ENCODE measurements at places on chromosomes 7 and 10. TPM values are rescaled to one million over a fixed set of nuclear protein-coding genes. Genes with fewer than 3 reads are reported as not detected.

DNA sequence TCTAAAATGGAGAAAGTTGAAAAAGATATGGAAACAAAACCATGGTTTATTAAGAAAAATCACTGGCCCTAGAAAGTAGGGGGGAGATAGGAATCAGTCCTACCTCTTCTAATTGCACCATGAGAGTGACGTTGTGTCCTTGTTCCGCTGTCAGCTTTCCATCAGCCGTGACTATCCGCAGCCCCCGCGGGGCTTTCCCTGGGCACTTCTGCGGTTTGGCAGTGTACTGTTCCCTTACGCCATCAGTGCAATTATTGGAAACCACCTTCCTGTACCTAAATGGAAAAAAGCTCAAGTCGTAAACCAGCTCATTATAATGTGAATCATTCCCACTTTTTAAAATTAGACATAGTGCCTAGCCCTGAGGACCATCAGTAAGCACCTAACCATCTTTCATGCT lies 512.2 kb downstream of the SORCS1 start:
- DNase-seq: no peak

DNA sequence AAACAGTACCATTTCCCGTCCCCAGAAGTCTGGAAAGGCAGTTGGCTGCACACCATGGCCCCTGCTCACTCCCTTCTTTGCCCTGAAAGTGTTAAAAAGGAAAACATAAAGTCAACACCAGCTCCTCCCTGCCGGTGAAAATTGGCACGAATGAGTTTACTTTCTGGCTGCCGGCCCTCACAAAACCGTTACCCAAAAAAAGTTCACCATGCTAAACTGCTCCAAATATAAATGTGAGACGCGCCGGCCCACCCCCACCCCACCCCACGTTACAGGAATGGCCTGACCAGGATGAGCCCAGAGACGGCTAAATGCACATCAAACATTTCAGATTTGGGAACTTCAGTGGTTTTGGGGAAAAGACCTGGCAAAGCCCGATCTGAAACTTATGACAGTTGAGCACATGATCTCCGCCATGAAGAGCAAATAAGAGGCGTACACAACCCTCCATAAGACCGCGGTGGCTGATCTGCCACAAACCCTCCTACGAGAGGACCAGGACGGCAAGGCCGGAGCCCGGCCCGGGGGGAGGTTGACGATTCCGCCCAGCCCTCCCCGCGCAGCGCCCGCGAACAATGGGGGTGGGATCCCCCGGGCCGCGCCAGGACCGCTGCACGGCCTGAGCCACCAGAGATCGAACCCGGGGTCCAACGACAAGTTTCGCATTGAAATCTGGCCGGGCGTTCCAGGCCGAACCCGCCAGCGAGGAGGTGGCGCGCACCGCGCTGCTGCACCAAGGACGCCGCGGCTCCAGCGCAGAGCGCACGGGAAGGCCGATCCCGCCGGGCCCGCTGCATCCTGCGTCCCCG lies 952 bp downstream of the DIP2C start:
- no peak for DNase-seq

DNA sequence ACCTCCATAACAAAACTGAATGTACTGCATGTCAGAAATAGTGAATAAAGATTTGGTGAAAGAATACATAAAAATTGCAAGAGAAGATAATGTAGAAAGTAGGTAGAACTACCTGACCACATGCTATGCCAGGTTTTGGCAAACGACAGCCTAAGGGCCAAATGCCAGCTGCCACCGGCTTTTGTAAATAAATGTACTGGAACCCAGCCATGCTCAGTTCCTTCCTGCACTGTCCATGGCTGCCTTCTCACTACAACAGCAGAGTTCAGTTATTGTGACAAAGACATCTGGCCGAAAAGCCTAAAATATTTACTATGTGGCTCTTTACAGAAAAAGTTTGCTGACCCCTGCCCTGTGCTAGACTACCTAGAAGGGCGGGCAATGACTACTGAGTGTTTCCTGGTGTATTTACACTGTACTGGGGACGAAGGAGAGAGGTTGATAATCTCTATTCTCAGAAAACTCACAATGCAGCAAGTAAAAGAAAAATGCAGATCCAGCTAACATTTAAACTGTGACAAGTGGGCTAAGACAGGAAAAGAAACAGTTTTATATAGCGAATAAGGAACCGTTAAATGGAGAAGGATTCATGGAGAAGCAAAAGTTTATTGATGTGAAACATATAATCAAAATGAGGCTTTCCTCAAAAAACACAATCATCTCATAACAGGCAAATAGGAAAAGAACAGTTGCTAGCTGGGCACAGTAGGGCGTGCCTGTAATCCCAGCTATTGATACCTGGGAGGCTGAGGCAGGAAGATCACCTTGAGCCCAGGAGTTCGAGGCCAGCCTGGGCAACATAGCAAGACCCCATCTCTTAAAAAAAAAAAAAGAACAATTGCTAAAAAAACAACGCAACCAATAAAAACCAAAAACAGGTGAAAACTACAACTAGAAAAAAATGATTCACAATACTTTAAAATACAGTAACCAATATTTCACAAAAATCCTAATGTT lies 13.7 kb downstream of the KIN start:
- no peak for DNase-seq

GRCh38 chr7:134059921-134060320 lies 67.2 kb upstream of the LRGUK start:
- no peak for DNase-seq

DNA sequence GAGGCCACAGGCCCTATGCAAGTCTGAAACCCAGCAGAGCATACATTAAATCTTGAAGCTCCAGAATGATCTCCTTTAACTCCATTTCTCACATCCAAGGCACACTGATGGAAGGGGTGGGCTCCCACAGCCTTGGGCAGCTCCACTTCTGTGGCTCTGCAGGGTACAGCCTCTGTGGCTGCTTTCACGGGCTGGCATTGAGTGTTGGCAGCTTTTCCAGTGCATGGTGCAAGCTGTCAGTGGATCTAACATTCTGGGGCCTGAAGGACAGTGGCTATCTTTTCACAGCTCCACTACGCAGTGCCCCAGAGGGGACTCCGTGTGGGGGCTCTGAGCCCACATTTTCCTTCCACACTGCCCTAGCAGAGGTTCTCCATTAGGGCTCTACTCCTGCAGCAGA lies 265.7 kb upstream of the MAGI2 start:
- DNase-seq: no peak

- no peak for DNase-seq
These were observed at the start of gene URGCP for GRCh38 chr7:43906331-43907010. Gene URGCP (minus strand): TSS chr7:43906596. CDS start chr7:43906575, 21 bp downstream.

DNA sequence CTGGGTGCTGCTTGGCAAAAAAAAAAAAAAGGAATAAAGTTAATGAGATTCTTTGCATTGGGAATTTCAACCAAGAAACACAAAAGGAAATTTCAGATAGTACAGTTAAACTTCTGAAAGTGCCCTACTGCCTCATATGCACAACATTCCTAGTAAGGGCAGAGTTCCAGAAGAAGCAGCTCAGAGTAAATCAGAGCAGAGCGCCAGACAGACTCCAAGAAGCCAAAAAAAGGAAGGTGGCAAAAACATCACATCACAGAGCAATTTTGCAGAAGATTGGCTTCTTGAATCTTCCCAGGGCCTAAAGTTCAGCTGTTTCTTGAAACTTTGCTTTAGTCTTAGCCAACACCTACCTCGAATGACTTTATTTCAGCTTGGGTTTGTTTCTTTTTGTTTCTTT lies 544.1 kb downstream of the XPNPEP1 start:
- DNase-seq: no peak

- no peak for DNase-seq
These were observed 39.1 kb upstream of the TMEM236 start for GRCh38 chr10:17712717-17713471.

DNA sequence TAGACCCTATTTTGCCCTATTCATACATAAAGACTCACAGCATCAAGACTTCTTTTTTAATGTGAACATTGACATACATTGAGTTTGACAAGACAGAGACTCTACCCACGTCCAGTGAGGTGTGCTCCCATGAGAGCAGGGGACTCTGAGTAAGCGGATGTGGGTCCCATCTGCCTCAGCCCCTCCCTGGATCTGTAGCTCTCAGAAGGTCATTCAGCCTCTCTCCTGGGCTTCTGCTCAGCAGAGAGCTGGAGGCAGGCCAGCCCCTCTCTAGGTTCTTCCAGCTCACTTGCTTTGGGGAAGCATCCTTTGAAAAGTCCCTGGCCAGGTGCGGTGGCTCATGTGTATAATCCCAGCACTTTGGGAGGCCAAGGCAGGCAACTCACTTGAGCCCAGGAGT lies 146.9 kb upstream of the ZMIZ1 start:
- no peak for DNase-seq

DNA sequence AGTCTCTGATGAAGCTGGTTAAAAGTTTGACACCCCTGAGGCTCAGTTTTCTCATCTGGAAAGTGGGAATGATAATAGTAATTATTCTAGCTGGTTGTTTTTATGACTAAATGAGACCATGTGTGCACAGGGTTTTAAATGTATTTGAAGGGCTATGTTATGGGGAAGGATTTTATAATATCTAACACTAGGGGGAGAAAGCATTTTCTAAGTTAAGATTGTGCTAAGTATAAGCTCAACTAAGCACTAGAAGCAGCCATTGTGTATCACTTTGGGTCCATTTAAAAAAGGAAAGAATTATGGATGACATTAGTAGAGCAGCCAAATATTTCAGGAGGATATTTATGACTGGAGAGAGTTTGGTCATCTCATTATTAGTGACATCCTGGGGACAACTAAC lies 49.5 kb upstream of the CREB5 start:
- DNase-seq: no peak

- DNase-seq: no peak
These were observed 265.0 kb downstream of the CELF2 start for GRCh38 chr10:11282661-11283060.

- no peak for DNase-seq
These were observed 886.4 kb downstream of the DNAJB9 start for GRCh38 chr7:109456116-109456515.

DNA sequence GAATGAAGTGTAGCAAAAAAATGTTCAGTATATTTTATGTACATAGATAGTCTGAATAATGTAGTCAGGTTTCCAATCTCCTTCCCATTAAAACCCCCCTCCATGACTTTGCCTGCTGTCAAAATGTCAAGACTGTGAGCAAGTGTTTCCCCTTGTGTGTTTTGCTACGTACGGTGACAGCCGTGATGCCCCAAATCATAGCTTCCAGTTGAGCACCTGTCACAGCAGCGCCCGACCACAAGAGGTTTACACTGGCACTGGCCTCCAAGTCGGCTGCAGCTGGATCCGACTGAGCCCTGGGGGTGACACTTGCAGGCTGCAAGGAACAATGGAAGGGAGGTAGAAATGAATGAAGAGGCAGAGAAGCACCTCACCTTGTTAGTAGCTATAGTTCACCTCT lies 62.3 kb downstream of the LAMB4 start:
- DNase-seq: no peak

DNA sequence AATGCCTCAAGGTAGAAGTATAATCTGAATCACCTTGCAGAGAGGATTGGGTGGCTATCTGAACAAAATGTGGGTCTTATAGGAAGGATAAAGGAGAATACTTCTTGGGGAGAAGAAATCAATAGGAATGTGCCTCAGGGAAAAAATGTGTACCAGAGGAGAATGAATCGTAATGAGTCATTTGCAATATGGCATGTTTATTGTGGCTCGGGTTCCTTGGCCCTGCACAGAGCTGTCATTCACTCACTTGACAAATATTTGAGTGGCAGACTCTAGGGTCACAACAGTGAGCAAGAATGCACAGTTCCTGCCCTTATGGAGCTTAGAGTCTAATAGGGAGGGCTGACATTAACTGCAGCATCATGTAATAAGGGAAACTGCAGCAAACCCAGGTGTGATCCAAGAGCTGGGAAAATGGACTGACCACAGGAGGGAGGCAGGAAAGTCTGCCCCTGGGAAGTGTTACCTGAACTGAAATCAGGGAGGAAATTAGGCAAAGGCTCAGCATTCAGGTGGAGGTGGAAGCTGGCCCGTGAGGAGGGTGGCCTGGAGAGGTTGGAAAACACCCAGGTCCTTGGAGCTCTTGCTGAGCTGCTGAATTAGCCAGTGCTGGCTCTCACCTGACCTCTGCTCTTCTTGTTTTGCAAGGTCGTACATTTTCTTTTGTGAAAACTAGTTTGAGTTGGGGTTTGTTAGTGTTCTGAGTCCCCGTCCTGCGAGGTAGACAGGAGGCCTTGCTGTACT lies 203.9 kb downstream of the FRMD4A start:
- DNase-seq: no peak

- no peak for DNase-seq
These were observed 35.0 kb upstream of the DNAJB12 start for GRCh38 chr10:72389716-72390115.

- DNase-seq: peak; percentile 52
These were observed 374.7 kb upstream of the VWC2 start for GRCh38 chr7:49398746-49399145.

- DNase-seq: no peak
These were observed 284.2 kb downstream of the MTERF1 start for GRCh38 chr7:91596287-91596686.

DNA sequence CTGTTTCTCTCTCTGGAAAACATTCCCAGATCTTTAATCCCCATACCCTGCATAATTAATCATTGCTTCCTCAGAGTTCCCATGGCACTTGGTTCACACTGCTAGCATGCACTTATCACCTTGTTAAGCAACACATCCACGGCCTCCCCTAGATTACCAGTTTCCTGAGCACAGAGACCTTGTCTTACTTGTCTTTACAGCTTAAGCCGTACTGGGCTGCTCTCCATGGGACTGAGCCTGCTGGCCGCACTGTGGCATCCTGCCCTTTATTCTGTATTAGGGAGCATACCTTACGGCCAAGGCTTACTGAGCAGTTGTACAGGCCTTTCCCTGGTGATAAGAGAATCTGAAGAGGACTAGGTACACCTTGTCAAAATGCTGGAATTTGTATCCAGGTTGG lies 190.2 kb downstream of the REEP3 start:
- DNase-seq: no peak

DNA sequence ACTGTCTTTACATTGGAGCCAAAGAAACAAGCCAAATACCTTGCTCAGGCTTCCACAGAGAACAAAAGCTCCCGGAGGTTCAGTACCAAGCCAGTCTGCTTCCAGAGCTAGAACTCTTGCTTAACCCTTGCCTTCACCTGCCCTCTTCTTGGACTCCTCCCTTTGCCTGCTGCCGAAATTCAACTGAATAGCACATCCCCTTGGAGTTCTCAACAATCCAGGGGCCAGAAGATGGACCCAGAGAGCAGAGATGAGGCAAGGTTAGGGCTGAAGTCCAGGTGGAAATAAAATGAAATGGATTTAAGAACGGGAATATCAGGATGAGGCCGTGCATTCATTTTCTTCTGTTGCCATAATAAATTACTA lies 876 bp upstream of the PIK3AP1 start:
- no peak for DNase-seq

GRCh38 chr10:114404171-114405010 lies at the start of gene AFAP1L2:
Gene AFAP1L2 (minus strand): TSS chr10:114404502. CDS start chr10:114404455, 47 bp downstream.
- DNase-seq: no peak

GRCh38 chr7:103240806-103241205 lies 56.4 kb upstream of the PMPCB start:
- no peak for DNase-seq

- DNase-seq: no peak
These were observed 32.0 kb upstream of the TSPAN13 start for GRCh38 chr7:16721541-16721940.

TRPV5 gene
- not detected for polyA plus RNA-seq

OIT3 gene
- polyA plus RNA-seq: not detected

POU6F2 gene
- polyA plus RNA-seq: not detected

CTAGE4 gene
- polyA plus RNA-seq: 5.9 TPM

ELFN1 gene
- 0.03 TPM for polyA plus RNA-seq

SKIDA1 gene
- 0.13 TPM for polyA plus RNA-seq

SAMD9L gene
- polyA plus RNA-seq: 6.8 TPM

NPTX2 gene
- polyA plus RNA-seq: not detected
